ENCODE measurements at places on chromosomes 11 and 22.

DNA sequence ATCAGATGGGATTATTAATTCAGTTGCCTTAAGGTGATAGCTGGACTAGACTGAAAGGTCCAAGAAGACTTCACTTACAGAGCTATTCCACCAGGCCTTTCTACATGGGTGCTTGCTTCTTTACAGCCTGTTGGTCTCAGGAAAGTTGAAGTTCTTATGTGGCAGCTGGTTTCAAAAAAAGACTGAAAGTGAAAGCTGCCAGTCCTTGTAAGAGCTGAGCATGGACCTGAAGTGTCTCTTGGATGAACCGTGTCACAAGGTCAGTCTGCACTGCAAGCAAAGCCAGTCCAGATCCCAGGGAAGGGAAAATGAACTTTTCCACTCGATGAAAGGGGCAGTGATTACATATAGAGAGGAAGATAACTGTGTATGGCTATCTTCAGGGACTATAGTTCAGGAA, 201.5 kb upstream of the LUZP2 start:
- no peak for DNase-seq

- no peak for DNase-seq
Observed at GRCh38 chr22:37752189-37753087, 55.3 kb upstream of the GCAT start.

DNA sequence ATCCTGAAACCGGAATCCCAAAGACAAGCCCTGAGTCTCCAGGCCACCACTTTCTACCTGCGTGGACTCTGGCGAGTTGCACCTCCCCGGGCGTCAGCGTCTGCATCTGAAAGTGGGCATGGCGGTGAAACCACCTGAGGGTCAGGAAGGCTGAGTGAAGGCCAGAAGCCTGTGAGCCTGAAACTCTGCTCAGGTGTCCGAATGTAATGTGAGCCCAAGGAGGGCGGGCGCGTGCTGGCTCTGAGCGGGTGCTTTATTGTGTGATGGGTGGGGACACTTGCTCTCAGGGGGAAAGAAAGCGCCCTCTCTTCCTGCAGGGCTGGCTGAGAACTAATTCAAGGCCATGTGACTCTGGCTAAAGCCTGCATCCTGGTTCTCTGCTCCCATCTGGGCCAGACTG, 135.6 kb downstream of the ST3GAL4 start:
- DNase-seq: no peak

DNA sequence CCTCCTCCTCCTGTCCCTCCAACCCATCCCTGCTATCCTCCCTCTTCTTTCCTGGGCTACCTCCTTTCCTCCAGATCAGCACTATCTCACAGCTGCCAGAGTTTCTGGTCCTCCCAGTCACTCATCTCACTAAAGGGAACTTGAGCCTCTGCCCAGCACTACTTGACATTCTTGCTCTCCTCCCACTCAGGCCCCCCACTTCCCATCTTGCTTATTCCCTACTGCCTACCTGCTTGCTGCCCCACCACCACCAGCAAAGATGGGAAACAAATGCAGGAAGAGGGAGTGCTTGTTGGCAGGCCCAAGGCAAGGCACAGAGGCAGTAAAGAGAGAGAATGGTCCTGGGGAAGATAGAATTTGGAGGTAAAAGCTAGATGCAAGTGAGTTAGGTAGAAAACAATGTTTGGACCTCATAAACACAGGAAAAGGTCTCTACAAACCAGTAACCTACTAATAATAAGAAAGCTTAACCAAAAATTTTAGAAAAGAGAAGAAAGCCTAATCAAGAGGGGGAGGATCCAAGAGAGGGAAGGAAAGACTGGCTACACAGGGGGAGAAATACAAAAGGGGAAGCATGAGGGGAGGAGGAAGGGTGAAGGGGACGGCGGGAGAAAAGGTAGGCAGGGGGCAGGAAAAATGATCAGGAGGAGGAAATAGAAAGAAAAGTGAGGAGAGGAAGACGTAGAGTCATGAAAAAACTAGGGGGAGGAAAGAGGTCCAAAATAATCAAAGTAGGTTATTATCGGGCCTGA, 63.6 kb downstream of the PAK1 start:
- DNase-seq: no peak

- no peak for DNase-seq
Observed at GRCh38 chr11:11813288-11813962, 28.3 kb upstream of the USP47 start.

DNA sequence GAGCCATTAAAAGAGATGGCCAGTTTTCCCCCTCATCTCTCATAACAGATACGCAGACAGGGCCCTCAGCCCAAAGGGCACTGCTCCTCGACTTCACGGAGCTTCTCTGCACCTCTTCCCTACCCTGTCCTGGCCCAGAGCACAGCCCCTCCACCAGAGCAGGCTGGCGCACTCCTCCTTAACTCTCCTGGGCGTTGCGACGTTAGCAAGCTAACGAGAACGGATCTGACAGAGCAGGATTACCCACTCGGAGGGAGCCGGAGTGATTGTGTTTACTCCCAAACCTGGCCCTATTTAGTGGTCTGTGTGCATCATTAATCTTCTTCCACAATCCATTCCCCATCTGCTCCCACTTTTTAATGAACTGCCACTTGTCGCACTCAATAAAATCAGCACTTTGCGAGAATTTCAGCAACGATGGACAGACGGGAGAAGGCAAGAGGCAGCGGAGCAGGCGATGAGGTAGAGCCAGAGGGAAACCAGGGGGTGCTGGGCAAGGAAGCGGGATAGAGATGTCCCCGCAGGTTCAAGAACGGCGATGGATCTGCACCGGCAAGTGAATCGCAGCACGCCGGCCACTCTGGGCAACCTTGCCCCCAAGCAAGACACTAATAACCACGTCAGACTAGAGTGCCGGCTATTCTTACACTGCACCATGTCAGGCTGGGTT, 159.4 kb downstream of the BUD13 start:
- no peak for DNase-seq

- DNase-seq: no peak
Observed at GRCh38 chr11:16604794-16605388, 133.6 kb upstream of the C11orf58 start.

DNA sequence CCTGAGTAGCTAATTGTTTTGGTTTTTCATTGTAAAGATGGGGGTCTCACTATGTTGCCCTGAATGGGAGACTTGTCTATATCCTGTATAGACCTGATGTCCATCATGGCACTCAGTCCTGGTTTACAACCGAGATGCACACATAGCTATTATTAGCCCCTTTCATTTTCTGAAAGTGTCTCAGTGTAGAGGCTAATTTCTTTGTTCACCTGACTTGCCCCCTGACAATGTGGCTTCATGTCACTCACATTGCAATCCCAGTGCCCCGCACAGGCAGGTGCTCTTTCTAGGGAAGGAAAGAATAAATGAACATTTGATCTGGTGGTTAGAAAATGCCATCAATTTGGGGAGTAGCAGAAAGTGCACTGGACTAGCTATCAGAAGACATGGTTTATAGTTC, 13.1 kb upstream of the KDM2A start:
- DNase-seq: no peak

DNA sequence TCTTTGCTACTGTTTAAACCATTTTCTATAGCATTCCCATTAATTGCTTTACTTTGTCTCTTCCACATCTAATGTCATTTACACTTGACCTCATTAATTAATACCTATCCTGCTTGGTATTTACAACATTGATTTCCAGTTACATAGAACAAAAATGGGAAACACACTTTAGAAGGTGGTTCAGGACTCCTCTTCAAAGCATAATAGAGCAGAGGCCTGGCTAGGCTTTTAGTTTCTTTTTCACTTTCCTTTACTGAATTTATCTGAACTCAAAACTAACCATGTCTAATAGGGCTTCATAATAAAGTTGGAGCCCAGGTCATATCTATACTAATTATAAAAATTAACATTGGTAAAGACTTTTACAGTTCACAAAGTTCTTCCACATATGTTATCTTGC, 648.0 kb upstream of the KIRREL3 start:
- DNase-seq: no peak

GRCh38 chr11:74055938-74056337, 47.1 kb upstream of the UCP3 start:
- DNase-seq: no peak

GRCh38 chr22:25081409-25081824, 118.2 kb upstream of the CRYBB3 start:
- no peak for DNase-seq

DNA sequence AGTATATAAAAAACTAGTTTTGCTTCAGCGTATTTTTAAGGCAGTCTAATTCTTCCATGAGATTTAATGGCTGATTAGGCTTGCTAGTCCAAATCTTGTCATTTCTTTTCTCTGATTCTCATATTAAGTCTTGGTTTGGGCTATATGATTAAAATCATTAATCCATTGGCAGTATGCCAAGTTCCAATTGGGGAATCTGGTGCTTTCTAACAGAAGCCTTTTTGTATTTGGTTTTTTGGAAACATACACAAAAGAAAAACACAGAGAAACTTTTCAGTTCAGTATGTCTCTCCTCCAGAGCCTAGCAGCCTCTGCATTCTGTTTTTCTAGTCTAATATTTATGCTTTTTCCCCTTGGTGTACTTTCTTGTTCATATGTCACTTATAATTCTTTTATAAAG, 37.9 kb downstream of the SWAP70 start:
- no peak for DNase-seq

DNA sequence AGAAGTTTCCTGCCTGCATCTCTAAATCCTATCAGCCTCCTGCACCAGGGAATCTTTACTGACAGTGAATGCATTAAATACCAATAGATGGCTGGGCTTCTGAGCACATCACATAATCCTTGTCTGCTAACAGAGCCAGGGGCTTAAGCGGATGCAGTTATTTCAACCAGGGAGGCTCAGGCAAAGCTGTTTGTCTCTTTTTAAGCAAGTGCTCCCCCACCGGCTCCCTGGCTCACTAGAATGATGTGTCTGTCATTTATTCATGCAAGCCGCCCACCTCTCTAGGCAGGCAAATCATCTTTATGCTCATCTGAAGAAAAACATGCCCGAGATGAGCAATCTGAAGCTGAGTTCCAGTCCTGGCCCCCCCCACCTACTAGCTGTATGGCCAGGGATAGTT, 182.3 kb downstream of the TENM4 start:
- no peak for DNase-seq

DNA sequence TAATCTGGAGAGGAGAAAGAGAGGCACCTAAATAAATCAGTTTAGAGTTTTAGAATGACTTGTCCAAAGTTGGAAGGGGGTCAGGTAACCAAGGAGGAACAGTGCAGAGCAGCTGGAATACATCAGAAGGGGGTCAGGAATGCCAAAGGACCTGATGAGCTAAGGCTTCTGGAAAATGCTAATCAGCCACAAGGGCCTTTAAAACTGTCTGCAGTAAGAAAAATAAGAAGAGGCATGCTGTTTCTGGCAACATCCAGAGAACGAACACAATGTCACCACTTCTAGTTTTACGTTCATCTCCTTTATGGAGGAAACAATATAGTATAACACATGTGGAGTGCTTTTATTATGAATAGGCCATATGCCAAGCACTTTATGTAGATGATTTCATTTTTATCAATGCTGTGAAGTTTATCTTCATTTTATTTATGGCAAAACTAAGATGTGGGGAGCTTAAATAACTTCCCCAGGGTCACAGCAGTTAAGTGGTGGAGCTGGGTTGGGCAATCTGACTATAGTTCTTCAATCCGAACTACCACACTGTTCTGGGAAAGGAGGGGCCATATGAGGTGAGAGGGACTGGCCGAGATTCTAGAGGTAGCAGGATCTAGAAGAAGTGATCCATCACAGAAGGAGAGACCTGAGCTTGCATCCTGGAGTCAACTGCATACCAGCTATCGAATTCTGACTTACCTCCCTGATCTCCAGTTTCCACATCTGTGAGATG, 22.6 kb downstream of the ACO2 start:
- DNase-seq: no peak

DNA sequence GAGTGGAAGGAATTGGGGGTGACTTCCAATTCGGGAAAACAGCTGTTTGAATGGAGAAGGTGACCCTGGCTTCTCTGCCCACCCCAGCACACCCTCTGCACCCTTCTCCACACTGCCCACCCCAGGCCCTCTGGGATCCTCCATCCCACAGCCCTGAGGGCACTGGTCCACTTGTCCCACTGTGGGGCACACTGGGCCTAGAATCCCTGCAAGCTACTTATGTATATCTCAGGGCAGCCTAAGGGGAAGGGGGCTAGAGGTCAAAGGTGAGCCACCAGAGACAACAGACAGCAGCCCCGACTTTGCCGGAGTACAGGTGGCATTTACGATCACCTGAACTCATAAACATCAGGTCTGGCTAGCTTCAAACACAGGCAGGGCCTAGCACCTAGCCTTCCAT, 673 bp upstream of the SCUBE2 start:
- DNase-seq: no peak

DNA sequence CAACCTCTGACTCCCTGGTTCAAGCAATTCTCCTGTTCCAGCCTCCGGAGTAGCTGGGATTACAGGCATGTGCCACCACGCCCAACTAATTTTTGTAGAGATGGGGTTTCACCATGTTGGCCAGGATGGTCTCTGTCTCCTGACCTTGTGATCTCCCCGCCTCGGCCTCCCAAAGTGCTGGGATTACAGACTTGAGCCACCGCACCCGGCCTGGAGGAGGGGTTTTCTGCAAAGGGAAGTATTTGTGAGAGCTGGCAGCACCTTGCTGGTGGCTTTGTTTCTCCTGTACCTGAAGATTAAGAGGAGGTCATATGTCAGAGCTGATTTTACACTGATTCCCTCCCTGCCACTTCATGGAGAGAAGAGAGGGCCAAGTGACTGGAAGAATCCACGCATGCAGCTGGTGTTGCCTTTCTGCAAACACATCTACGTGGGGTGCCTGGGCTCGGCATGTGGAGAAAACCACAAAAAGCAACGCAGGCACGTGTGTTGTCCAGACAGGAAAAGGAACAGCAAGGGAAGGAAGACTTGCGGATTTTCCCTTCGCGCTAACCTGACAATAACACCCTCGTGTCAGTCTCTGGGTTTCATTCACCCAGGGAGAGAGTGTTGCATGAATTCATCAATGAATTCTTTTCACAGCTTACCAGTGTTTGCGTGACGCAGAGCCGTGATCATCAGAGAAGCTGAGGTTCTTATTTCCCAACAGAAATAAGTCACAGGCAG, 61.9 kb downstream of the TSPAN18 start:
- no peak for DNase-seq

DNA sequence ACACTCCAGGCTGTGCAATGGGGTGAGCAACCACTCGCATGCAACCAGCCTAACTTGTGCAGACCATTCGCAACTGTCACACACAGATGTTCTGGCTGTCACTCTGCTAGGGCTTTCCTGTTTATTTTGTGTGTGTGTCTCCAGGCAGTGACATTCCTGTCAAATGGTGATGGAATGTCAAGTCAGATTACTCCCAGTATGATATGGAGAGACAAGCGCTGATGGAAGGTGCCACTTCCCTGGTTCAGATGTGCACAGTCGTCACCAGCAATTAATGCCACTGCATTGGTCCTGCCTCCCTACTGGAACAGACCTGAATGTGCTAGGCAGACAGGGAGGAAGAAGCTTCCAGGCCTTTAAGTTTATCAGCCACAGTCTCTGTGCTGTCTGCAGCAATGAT, 442.4 kb upstream of the ISX start:
- no peak for DNase-seq

- DNase-seq: no peak
Observed at GRCh38 chr11:13672576-13673210, 4.2 kb downstream of the FAR1 start.
